GM12878 (cell line): ENCODE measurements at places on chromosomes 1 and 21. TPM values are rescaled to one million over a fixed set of nuclear protein-coding genes. Genes with fewer than 3 reads are reported as not detected.

- DNase-seq, result no peak
Measured at GRCh38 chr1:176206006-176206960, 803 bp downstream of the COP1 start.

- no peak for DNase-seq
Measured at GRCh38 chr21:27823652-27824201, 856.8 kb upstream of the ADAMTS5 start.

GRCh38 chr1:97348599-97349265 is 572.1 kb downstream of the DPYD start:
- DNase-seq, result no peak

DNA sequence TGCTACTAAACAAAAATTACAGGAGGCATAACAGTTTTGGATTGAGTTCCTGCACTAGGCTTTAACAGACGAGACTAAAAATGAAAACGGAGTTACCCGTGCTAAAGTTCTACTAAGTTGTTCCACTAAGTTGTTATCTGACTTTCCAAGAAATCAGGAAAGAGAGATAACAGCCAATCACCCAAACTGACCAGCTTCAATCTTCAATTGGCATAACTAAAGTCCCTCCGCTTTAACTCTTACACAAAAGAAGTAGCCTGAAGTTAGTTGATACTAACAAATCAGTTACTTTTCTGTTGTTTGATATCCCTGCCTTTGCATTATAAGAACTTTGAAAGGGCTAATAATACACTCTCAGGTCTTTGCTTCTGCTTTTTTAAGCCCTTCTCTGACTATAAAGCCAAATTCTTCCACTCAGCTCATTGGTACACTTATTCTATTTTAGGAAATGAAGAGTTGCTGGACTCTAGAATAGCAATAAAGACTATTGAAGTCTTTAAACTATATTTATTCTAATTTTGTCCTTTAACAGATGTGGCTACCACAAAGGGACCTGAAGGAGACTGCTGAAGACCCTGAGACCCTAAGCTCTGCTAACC is 61.3 kb downstream of the TESK2 start:
- DNase-seq, result no peak

The FCRL2 gene
- 0.21 and 0.36 TPM in 2 replicates for total RNA-seq

The PRDM16 gene
- total RNA-seq, result 0.03 and 0.27 TPM in 2 replicates

The KLF18 gene
- not detected in 2 replicates for total RNA-seq
